ENCODE measurements at places on chromosomes 6 and 20. TPM values are rescaled to one million over a fixed set of nuclear protein-coding genes. Genes with fewer than 3 reads are reported as not detected.

The CTAGE9 gene
- not detected for total RNA-seq

The CST4 gene
- not detected for total RNA-seq

The HCK gene
- total RNA-seq = 23.4 TPM

The GSTA3 gene
- not detected for total RNA-seq

The BMP5 gene
- total RNA-seq = not detected

The TASP1 gene
- total RNA-seq = 10.5 TPM

The SLC17A3 gene
- not detected for total RNA-seq

The MLN gene
- not detected for total RNA-seq

The PROKR2 gene
- total RNA-seq = not detected

The HBS1L gene
- total RNA-seq = 25.9 TPM

The JAG1 gene
- 5.4 TPM for total RNA-seq

The BPI gene
- 0.27 TPM for total RNA-seq

The NFATC2 gene
- 16.2 TPM for total RNA-seq

The LEMD2 gene
- 30.4 TPM for total RNA-seq

The KHDC1 gene
- 3.0 TPM for total RNA-seq

The MYB gene
- 250 TPM for total RNA-seq

The ADGB gene
- total RNA-seq = under 0.01 TPM

The TDP2 gene
- total RNA-seq = 11.8 TPM

The BPIFA1 gene
- total RNA-seq = not detected

The PRL gene
- under 0.01 TPM for total RNA-seq

The CASS4 gene
- total RNA-seq = 4.0 TPM

The OPRM1 gene
- under 0.01 TPM for total RNA-seq

The CD24 gene
- 3.5 TPM for total RNA-seq

The KPNA5 gene
- total RNA-seq = 6.2 TPM

The TSBP1 gene
- not detected for total RNA-seq

The PGC gene
- total RNA-seq = not detected

The ADTRP gene
- not detected for total RNA-seq

The XKR7 gene
- under 0.01 TPM for total RNA-seq

The ANKRD6 gene
- total RNA-seq = 15.3 TPM

The HAO1 gene
- not detected for total RNA-seq

The NMBR gene
- not detected for total RNA-seq

The SPINT3 gene
- total RNA-seq = not detected

The VAPB gene
- total RNA-seq = 3.8 TPM

The AHI1 gene
- 7.5 TPM for total RNA-seq

The BMP2 gene
- total RNA-seq = 0.27 TPM

The GCNT2 gene
- 12.7 TPM for total RNA-seq

The ZNF343 gene
- total RNA-seq = 4.8 TPM

The RPL10A gene
- 3,900 TPM for total RNA-seq

The IP6K3 gene
- total RNA-seq = not detected

The ZNF341 gene
- total RNA-seq = 4.6 TPM

The WFDC10B gene
- not detected for total RNA-seq

The RAET1L gene
- total RNA-seq = not detected

The SLA2 gene
- 19.4 TPM for total RNA-seq

The R3HDML gene
- not detected for total RNA-seq

The NFKBIE gene
- 38.8 TPM for total RNA-seq

The PRND gene
- not detected for total RNA-seq

The DNAH8 gene
- not detected for total RNA-seq

The HSPA12B gene
- under 0.01 TPM for total RNA-seq

The ZNF334 gene
- 3.0 TPM for total RNA-seq

The NOX3 gene
- total RNA-seq = not detected

The BMP6 gene
- 7.8 TPM for total RNA-seq

The HLA-DOB gene
- total RNA-seq = 1.3 TPM

The FERMT1 gene
- 2.4 TPM for total RNA-seq

The PSMB8 gene
- 159 TPM for total RNA-seq

The ANKRD66 gene
- total RNA-seq = not detected

The SMLR1 gene
- total RNA-seq = not detected

The SSTR4 gene
- total RNA-seq = not detected

The CAPN11 gene
- total RNA-seq = 7.3 TPM

The ALDH8A1 gene
- 0.27 TPM for total RNA-seq

Measured in hematopoietic multipotent progenitor cell (in vitro differentiated cells).